ENCODE measurements at places on chromosomes 2 and 18. TPM values are rescaled to one million over a fixed set of nuclear protein-coding genes. Genes with fewer than 3 reads are reported as not detected.

Gene IL18RAP
- total RNA-seq, result 11.2 TPM

GRCh38 chr2:60438131-60438530 is 115.3 kb downstream of the BCL11A start:
- no peak for DNase-seq

- DNase-seq, result no peak
Observed at GRCh38 chr18:52394602-52395001, 54.6 kb downstream of the DCC start.

- no peak for DNase-seq
Observed at GRCh38 chr2:239055756-239056493, 208.0 kb downstream of the TWIST2 start.

- no peak for DNase-seq
Observed at GRCh38 chr2:163690896-163691295, 44.9 kb downstream of the FIGN start.

- no peak for DNase-seq
Observed at GRCh38 chr2:235312571-235312970, 181.3 kb upstream of the AGAP1 start.

Gene TPO
- total RNA-seq, result not detected

DNA sequence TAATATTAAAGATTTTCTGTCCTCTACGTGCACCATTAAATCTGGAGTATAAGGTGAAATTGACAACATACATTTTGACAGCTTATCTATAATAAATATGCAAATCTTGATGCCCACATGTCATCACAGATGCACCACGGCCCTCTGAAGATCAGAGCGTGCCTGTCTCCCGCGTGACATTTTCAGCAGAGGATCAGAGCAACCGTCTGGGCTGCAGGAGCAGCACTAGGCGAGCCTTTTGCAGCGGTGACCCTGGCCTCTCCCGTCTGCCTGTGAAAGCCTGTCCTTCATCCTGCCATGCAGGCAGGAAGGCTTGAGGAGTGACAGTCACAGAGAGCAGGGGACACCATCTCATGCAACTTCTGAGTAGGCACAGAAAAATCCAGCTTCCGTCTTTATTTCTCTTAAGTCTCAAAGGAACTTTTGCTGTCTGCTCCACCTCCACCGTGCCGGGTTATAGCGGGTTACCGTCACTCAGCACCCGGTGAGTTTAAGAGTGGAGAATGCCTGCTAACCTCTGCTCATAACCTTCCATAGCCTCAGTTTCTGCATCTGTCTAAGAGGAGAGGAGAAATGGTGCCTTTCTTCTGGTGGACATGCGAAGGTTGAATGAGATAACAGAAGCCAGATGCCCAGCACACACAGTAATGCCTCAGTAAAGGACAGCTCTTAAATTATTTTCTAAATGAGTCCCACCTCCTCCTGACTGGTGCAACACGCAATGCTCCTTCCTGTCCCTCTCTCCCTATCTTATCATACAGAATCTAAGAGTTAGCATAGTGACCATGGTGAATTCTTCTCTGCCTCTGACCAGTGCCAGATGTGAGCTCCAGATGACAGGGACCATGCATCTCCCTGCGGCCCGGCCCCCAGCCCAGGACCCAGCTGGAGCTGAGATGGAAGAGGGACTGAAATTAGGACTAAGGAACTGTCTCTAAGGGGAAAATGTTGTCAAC is 43.8 kb downstream of the CELF4 start:
- no peak for DNase-seq

DNA sequence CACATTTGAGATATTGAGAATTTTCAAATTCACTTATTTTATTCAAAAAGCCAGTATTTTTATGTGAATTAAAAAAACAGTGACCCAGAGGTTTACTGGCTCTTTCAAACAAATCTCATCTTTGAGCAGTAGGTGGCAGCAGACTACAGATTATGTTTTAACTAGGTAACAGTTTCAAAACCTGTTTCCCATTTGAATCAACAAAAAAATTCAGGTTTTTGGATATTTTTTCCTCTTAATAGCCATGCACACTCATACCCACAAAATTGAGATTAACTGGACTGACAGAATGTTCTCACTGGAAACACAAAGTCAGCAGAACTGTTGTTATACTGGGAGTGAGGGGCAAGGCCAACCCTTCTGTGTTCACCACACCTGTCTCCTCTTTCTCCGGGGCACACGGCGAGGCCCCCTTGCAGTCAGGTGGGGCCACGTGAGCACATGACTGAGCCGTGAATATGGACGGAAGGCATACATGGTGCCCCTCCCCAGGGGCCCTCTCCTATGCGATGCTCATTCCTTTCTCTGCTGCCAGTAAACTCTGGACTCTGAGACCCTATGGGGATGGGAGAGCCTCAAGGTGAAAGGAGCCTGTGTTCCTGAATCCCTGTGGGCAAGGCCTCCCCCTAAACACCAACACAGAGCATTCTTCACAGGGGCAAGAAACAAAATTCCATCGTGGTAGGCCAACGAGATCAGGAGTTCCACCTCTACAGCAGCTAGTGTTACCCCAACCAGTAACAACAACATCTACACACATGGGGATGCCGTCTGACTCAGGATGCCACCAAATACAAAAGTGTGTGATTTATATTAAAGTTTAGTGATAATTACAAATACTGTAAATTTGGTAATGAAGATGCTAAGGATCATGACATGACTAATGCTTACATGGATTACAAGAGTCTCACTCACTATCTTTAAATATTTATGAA is 80.4 kb downstream of the LPIN2 start:
- peak; percentile 68 for DNase-seq

- DNase-seq, result no peak
Observed at GRCh38 chr2:128032092-128032491, 4.2 kb upstream of the SAP130 start.

GRCh38 chr2:241547781-241548450 is 10.6 kb upstream of the BOK start:
- DNase-seq, result no peak

Gene AGXT
- not detected for total RNA-seq

DNA sequence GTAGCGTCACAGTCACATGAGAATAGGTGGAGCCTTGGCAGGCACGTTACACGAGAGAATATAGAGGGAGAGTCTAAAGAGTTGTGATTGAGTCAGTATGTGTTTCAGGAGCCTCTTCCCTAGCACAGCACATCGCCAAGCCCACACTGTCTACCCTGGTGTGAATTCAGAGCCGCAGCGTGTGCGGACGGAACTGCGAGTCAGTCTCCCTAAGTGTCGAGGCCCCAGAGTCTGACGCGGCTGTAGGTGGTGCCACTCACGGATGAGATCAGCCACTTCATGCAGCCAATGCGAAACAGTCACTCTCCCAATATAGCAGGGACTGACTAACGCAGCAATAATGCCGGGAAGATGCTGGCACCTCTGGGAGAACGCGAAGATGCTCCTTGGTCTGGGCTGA is 587.3 kb upstream of the ID2 start:
- no peak for DNase-seq

GRCh38 chr18:13696961-13697360 is 29.4 kb downstream of the FAM210A start:
- no peak for DNase-seq

Gene AAMP
- 59.4 TPM for total RNA-seq

DNA sequence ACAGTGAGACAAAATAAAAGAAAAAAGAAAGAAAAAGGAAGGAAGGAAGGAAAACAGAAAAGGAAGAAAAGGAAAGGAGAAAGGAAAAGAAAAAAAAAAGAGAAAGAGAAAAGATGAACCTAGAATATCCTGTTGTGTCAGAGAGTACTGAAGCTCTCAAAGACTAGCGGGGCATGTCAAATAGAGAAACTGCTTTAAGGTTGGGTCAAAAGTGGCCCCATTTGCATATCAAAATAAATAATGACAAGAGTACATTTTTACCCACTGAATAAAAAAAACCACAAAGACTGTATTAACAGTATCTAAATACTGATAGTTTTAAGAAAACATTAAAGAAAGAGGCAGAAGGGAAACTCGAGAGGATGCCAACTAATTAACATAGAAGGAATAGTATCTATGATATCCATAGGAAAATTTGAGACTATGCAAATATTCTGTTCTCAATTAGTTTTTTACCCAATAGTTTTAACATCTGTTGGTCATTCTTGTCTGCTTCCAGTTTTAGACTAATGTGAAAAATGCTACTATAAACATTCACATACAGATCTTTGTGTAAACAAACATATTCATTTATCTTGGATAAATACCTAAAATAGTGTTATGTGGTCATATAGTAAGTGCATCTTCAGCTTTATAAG is 53.2 kb downstream of the SFXN5 start:
- DNase-seq, result no peak

Gene MSTN
- not detected for total RNA-seq

DNA sequence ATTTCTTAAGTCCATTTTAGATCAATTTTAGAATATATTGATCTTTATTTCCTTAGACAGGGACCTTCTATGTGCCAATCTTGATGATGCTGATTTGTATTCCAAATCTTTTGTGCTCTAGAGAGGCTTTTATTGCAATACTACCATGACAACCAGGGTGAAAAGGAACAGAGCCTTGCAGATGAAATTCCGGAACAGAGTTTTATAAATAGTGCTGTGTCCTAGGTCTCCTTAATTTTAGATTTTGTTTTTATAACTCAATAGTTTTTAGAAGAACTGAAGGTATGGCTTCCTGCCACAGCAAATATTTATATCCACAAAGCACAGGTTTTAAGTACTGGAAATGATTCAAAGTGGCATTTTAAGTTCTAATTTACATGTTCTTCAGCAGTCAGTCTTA is 160.2 kb downstream of the PMAIP1 start:
- DNase-seq, result no peak

GRCh38 chr2:236748801-236749200 is 179.2 kb downstream of the ACKR3 start:
- DNase-seq, result no peak

GRCh38 chr2:197606180-197606579 is 69.2 kb downstream of the RFTN2 start:
- no peak for DNase-seq

DNA sequence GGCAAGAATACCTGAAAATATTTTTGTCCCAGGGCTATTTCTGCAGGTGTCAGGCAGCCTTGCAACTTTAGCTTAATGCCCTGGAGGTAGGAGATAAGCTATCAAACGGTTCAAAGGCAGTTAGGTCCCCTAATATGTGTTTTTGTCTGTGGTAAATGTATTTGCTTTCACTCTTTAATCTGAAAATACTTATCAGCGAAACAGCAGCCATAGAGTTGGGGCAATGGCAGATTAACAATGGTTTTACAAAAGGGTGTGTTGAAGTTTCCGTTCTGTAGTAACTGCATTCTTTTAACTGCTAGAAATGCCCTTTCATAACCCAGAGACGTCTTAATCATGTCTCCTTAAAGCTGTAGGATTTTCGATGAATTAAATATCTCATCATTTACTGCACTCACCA is 265.0 kb upstream of the TRIB2 start:
- DNase-seq, result no peak

- no peak for DNase-seq
Observed at GRCh38 chr2:152638056-152638455, 79.2 kb downstream of the PRPF40A start.

GRCh38 chr2:129732630-129733026 is 246.8 kb upstream of the RAB6C start:
- DNase-seq, result no peak

- DNase-seq, result no peak
Observed at GRCh38 chr2:240284503-240285259, 144.2 kb upstream of the OTOS start.

GRCh38 chr2:170660409-170660808 is 54.7 kb upstream of the SP5 start:
- DNase-seq, result no peak

DNA sequence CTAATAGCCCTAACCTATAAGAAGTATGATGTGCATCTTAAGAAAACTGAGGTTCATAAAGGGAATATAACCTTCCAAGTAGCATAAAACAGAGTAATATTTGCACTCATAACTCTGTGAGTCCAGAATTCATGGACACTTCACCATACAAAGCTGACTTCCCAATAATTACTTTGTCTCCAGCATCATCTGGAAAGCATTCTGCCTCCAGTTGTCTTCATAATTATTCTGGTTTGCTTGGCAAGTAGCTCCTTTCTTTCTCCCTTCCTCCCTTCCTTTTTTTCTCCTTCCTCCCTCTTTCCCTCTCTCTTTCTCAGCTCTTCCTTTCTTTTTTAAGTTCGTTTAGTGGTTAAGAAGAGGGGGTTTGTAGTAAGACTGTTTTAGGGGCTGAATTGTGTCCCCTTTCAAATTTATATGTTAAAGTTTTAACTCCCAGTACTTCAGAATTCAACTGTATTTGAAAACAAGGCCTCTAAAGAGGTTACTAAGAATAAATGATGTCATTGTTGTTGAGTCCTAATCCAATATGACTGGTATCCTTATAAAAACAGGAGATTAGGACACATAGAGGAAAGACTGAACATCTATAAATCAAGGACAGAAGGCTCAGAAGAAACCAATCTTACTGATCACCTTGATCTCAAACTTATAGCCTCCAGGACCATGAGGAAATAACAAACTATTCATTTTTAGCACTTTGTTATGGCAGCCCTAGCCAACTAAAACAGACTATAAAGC is 28.9 kb downstream of the TFPI start:
- no peak for DNase-seq

DNA sequence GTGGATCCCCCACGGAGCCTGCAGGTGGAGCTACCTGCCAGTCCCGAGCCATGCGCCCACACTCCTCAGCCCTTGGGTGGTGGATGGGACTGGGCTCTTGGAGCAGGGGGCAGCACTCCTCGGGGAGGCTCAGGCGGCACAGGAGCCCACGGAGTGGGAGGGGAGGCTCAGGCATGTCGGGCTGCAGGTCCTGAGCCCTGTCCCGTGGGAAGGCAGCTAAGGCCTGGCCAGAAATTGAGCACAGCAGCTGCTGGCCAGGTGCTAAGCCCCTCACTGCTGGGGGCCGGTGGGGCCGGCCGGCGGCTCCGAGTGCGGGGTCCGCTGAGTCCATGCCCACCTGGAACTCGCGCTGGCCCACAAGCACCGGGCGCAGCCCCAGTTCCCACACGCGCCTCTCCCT is 91.7 kb upstream of the ACVR1 start:
- DNase-seq, result no peak

Gene MYO3B
- not detected for total RNA-seq

DNA sequence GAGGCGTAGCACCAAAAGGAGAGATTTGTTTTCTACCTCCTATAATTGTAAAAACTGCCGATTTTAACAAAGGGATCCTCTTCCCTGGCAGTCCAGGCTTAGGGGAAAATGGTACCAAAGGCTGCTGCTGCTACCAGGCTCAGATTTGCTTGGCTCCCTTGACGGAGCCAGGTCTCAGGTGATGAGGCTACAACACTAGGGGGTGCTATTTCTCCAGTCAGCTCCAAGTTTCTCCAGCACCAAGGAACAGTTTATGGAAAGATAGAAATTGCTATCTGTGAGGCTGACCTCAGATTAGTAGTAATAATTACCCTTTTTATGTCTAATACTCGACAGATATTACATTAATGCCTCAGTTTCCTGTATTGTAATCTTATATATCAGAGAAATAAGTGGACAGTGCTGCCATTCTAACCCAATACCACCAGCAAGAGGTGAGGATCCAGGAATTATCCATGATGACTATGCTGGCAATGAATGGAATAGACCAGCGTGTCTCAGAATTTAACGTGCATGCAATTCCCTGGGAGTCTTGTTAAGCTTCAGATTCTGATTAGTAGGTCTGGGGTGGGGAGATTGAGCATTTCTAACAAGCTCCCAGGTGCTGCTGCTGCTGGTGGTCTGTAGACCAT is 111.3 kb downstream of the ESCO1 start:
- peak; percentile 52 for DNase-seq
